ENCODE measurements at places on chromosomes 4 and X.

DNA sequence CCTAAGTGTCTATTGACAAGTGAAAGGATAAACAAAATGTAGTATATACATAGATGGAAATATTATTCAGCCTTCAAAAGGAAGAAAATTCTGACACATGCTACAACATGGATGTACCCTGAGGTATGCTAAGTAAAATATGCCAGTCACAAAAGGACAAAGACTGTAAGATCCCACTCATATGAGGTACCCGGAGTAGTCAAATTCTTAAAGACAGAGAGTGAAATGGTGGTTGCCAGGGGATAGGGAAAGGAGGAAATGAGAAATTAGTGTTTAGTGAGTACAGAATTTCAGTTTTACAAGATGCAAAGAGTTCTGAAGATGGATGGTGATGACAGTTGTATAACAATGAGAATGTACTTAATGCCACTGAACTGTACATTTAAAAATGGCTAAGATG is 102.3 kb upstream of the NAP1L5 start:
- DNase-seq = no peak

DNA sequence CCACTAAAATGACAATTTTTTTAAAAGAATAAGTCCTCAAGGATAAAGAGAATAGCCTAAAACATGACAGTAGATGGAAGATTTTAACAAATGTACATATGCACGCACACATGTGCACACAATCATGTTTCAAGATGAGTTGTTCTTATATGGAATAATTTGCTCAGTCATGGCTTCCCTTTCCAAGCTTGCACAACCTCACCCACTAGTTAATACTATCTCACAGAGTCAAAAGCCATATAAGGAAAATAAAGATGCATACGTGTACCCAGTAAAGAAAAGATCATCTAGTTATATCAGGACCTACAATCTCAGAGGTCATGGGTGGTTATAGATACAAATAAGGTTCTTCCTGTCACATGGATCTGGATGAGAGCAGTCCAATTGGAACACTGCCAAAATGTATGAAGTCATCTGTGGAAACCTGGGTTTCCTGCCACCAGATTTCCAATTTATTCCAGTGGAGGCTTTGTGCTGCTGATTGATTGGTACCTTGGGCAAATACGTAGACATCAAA is 56.1 kb downstream of the FAM13A start:
- peak; percentile 96 for DNase-seq

DNA sequence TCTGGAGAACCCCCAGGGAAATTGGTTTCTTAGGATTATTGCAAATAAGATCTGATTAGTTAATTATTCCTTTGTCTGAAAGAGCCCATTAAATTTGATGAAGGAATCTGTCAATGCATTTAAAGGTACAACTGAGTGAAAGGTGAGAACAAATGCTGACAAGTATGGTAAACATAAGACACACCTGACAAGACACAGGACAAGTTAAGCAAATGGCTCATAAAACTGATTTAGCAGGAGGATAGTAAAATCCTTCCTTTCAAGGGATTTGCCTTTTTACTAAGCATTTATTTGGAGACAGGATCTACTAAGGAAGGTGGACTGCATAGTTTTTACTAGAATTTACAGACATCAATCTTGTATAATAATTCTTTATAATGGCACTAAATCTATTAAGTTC is 553.9 kb downstream of the SPRY1 start:
- no peak for DNase-seq

GRCh38 chr4:6280365-6280996 is 10.8 kb downstream of the WFS1 start:
- DNase-seq = peak; percentile 45
